COLO829 (cell line): ENCODE measurements at places on chromosomes 11 and 22.
A peak's percentile ranks its signal among the peaks of the same experiment; 100 is the strongest.

- no peak for DNase-seq
These were observed 80.1 kb upstream of the NNMT start for GRCh38 chr11:114215871-114216795.

GRCh38 chr11:9703280-9703679 is 39.4 kb downstream of the SWAP70 start:
- DNase-seq = no peak

DNA sequence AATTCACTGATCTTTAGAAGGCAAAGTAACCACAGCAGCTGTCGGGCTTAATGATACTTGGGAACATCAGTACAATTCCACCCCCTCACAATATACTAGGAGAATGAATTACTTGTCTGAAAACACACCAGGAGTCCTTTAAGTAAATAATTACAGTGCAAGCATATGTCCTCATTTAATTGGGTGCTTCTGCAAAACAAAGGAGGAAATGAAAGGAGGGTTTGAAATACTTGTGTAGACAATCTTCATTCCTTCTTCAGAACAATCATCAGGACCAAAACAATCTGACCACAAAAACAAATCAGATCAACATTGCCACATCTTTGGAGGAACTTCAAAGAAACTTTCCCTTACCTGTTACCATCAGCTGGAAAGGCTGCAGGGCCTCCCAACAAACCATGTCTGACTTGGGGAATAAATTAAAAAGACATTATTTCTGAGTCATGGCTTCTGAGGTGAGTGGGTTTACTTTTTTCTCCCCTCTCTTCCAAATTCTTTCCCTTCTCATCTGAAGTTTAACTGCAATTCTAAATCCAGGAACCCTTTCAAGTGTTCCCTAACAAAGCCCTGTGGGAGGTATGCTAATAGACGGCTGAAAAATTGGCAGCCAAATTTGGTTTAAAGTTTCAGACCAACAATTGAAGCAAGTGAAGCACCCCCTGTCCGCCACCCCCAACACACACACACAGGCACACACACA is 12.5 kb upstream of the CCDC117 start:
- DNase-seq = no peak

DNA sequence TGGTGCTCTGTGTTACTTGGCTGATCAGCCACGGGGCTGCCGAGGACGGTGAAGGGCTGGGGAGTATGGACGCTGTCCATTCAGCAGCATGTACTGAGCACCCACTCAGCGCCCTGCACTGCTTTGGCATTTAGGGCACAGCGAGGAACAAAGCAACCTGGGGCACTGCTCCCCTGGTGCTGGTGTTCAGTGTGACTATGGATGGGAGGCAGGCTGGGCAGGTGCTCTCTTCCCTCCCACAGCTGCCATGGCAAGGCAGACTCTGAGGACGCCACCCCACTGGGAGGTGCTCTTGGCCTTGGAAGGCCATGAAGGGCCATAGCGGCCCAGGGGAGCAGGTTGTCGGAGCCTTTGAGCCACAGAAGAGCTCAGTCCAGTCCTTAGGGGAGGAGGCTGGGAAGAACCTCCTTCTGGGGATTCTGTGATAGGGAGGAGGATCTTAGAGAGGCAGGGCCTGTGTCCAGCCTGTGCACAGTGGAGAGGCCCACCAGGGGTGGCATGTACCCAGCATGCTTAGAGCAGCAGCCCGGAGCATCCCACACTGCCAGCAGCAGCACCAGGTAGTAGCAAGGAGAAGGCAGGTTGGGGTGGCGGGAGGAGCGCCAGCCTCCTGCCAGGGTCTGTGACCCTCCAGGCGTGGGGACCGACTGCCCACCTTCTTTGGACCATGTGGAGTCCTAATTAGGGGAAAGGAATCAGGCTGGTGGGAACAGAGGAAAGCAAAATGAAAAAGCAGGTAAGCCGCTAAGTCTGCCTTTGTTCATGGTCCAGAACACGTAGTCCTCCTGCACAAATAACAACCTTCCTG is 141.8 kb downstream of the MPPED1 start:
- no peak for DNase-seq

DNA sequence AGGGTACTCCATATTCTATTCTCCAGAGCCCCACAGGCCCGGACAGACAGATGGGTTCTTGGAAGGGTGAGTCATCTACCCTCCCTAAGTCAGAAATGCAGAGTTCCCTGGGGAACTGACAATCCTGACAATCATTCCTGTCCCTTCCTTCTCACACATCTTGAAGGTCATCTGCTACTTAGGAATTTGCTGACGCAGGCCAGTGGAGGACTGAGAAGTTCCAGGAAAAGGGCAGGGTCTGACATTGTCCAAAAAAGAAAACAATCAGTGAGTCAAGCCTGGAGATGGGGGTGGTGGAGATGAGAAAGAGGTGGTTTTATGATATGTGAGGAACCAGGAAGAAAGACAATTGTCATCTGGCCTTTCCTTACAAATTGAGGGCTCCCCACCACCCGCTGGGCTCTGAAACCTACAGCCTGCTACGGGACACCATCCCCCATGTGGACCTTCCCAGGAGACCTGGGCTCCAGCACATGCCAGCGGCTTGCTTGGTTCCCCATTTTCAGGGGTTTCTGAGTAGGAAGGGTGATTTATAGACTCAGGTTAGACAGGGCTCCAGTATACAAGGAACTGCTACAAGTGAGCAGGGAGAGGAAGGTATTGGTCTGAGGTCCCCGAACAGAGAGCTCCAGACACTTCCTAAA is 12.9 kb downstream of the CD59 start:
- peak; percentile 85 for DNase-seq

- no peak for DNase-seq
These were observed 15.3 kb downstream of the HDHD5 start for GRCh38 chr22:17143826-17144225.

- DNase-seq = no peak
These were observed 35.2 kb downstream of the OR2AG2 start for GRCh38 chr11:6736495-6737121.

DNA sequence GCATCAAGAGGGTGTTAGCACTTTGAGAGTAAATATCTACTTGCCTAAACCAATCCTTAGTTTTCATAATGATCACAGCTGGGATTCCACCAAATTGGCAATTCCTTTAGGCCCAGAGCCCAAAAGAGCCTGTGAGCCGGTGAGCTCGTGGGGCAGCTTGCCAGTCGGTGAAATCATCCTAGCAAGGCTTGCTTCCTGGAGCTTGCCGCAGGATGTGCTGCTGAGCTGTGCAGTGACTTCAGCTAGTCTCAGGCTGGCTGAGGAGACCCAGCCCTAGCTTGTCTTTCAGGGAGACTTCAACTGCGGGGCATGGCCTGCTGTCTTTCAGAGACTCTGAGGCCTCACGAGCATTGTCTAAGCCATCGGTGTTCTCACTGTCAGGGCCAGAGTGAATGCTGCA is 73.6 kb upstream of the SUSD2 start:
- no peak for DNase-seq

GRCh38 chr11:126355324-126355925 is at the start of gene ST3GAL4:
TSS of gene ST3GAL4 (plus strand) at chr11:126355686. CDS start at chr11:126406156, 50,470 bp downstream.
- peak; percentile 85 for DNase-seq

GRCh38 chr11:61645179-61645868 is 34.9 kb upstream of the DAGLA start:
- no peak for DNase-seq

DNA sequence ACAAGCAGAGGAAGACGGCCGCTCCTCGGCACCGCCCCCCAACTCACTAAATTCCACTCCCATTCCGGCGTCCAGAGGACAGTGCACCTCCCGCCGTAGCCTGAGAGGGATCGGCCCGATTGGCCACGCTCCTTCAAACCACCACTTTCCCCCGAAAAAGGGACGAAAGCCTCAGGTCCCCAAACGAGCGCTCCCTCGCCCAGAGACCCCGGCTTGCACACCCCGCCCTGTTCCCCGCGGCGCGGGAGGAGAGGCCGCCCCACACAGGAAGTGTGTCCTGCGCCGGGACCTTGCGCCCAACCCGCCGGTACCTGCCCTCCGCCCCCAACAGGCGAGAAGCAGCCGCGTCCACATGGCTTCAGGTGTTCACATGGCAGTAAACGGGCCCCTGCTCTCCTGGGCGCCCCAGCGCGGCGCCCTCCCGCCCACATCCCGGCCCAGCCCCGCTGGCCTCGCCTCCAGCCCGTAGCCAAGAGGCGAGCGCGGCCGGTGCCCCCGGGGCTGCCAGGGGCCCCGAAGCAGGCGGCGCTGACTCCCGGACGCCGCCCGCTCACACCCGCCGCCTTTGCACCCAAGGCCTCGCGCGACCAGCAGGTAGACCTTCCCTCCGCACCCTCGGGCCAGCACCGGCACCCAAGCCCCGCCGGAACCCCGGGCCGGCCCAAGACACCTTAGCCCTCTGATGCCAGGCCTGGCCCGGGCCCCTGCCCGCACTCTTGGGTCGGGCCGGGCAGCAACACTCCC is 849 bp downstream of the TCF20 start:
- peak; percentile 33 for DNase-seq

- DNase-seq = no peak
These were observed 47.6 kb upstream of the PARVG start for GRCh38 chr22:44133161-44133560.

DNA sequence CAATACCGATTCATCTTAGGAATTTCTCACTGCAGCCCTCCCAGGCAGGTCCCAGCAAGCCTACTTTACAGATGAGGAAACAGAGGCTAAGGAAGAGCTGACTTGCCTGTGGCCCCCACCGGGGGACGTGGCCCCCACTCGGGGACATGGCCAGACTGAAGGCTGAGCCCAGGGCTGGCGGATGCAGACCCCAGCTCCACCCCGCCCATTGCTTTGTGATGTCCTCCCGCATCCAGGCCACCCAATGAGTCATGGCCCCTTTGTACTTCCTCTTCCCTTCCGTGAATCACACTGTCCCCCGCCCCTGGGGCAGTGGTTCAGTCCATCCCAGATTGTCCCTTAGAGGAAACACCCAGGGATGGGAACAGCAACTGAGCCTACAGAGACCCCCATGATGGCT is 116.0 kb upstream of the ANO1 start:
- no peak for DNase-seq

DNA sequence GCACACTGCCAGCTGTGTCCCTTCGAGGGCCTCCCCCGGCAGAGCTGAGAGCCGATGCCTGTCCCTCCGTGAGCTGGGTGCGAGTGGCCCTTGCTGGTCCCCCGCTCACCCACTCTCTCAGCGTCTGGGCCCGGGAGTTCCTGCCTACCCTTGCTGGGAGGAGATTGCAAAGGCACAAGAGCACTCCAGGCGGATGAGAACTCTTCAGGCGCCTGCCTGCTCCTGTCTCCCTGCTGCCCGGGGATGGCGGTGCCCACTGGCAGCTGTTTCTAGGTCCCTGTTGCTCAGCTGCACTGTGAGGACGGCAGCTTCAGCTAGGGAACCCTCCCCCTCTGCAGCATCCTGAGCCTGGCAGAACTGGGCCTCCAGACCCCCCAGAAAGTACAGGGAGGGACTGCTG is 61.1 kb downstream of the FLRT1 start:
- DNase-seq = no peak

- DNase-seq = peak; percentile 51
These were observed 3.6 kb upstream of the TBC1D22A start for GRCh38 chr22:46758867-46759290.

- no peak for DNase-seq
These were observed 528.4 kb downstream of the MIAT start for GRCh38 chr22:27185760-27186302.

DNA sequence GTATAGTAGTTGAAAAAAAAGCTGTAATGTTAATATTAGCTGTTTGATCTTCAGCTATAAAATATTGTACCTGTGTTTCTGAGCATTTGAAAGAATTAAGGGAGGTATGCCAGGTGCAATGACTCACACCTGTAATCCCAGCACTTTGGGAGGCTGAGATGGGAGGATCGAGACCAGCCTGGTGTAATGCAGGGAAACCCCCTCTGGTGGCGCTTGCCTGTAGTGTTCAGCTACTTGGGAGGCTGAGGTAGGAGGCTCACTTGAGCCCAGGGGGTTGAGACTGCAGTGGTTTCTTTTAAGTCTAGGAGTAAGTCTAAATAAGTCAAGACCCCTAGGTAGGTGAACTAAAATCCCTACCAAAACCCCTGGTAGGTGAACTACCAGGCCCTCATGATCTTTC is 37.1 kb downstream of the TAF1D start:
- DNase-seq = no peak

- no peak for DNase-seq
These were observed 1.9 kb downstream of the CD151 start for GRCh38 chr11:834371-835316.

DNA sequence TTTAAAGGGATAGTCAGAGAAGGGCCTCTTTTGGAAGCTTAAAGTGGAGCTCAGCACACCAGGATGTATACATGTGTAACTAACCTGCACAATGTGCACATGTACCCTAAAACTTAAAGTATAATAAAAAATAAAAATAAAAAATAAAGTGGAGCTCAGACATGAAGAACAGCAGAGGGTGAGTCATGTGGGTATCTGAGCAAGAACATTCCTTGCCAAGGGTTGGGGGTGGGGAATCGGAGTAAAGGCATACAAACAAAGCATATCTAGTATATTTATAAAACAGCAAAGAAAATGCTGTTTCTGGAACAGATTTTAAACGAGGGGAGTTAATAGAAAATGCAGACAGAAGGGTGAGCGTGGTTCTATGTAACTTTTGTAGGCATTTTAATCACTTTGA is 562.6 kb upstream of the ANO3 start:
- peak; percentile 26 for DNase-seq
